IMR-90 (cell line): ENCODE measurements at places on chromosomes 4 and X. TPM values are rescaled to one million over a fixed set of nuclear protein-coding genes. Genes with fewer than 3 reads are reported as not detected.

The UCP1 gene
- total RNA-seq = not detected in 2 replicates

The GUCY1A1 gene
- 0.28 and 0.54 TPM in 2 replicates for total RNA-seq

The PYURF gene
- 43.4 and 61.7 TPM in 2 replicates for total RNA-seq

The UGT2A1 gene
- total RNA-seq = not detected in 2 replicates

The ATP2B3 gene
- under 0.01 TPM in 1 of 2 replicates, not detected in the other for total RNA-seq

GRCh38 chrX:29952016-29952415 is 263.3 kb upstream of the MAGEB2 start:
- DNase-seq = peak; percentile 5

GRCh38 chr4:173001571-173001970 is 167.0 kb upstream of the GALNT7 start:
- peak; percentile 82 for DNase-seq

DNA sequence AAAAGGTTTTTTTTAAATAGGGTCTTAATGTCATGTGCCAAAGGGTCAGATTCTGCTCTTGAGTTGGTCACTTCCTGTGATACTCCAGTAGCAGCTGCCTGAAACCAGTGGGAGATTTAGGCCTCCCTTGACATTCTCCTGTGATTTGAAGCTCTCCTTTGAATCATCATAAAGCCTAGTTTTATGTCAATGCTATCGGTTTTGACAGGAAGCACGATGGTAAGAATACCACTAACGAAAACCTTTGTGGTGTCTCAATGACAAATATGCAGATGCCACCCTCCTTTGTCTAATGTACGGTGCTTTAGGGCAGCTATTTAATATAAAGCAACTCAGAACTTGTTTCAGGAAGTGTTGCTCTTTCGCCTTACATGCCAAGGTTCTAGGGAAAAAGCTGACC is 44.2 kb downstream of the CCNI start:
- no peak for DNase-seq

DNA sequence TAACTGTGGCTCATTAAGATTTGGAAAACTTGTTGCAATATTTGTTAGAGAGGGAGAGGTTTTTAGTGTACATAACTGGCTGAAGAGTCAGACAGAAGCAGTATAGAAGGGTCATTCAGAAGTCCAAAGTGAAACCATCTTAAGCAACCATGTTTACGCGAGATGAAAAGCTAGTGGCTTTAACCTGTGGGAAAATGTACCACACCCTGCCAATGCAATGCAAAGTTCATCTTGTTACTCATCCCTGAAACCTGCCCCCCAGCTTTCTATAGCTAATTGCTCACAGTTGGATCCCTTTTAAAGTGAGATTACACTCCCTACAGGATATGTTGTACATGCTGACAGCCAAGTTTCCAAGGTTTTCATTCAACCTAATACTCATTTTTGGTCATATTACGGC is 96.7 kb upstream of the RAPGEF2 start:
- peak; percentile 48 for DNase-seq

DNA sequence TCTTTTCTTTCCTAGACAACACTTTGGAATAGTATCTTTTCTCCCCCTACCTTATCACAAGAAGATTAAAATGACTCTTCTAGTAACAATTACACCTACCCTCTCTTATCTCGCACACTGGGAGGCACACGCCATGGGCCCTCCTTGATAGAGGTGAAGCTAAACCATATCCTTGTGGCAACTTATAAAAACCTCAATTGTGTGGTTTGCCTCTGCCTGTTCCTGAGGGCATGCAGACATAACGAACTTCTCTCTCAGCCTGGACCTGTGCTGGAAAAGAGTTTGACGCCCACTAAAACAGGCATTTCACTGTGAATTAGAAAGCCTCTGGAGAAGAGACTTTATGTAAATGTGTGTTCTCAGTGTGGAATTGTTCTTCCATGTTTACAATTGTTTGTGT is 141.2 kb downstream of the NDST3 start:
- no peak for DNase-seq

GRCh38 chrX:39855748-39856129 is 242.0 kb downstream of the BCOR start:
- DNase-seq = peak; percentile 43

DNA sequence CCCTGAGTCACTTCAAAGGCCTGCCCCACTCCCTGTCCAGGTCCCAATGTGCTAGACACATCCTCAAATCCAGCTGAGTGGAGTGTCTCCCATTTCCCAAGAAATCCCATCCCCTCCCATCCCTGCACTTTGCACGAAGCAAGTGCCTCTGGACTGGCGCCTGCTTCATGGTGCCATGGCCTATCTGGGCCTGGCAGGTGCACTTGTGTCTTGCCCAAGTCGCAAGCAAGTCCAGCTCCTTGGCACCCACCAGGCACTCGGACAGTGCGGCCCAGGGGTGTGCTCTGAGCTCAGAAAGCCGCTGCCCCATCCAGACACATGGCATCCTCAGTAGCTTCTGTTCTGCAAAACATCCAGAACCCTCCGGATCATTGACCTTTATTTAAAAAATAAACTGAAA is 97.4 kb downstream of the DCTD start:
- DNase-seq = no peak

- no peak for DNase-seq
Observed at GRCh38 chrX:22616867-22617266, 344.2 kb downstream of the CBLL2 start.

- DNase-seq = no peak
Observed at GRCh38 chrX:129653181-129653970, 1.4 kb downstream of the APLN start.

- DNase-seq = no peak
Observed at GRCh38 chr4:149752729-149753128, 62.9 kb downstream of the IQCM start.

- no peak for DNase-seq
Observed at GRCh38 chrX:133323431-133323830, 91.9 kb downstream of the GPC4 start.

GRCh38 chr4:35247047-35247446 is 997.3 kb downstream of the ARAP2 start:
- no peak for DNase-seq
